Aorta (tissue), 5 donors: ENCODE measurements at places on chromosomes 6 and 20.

DNA sequence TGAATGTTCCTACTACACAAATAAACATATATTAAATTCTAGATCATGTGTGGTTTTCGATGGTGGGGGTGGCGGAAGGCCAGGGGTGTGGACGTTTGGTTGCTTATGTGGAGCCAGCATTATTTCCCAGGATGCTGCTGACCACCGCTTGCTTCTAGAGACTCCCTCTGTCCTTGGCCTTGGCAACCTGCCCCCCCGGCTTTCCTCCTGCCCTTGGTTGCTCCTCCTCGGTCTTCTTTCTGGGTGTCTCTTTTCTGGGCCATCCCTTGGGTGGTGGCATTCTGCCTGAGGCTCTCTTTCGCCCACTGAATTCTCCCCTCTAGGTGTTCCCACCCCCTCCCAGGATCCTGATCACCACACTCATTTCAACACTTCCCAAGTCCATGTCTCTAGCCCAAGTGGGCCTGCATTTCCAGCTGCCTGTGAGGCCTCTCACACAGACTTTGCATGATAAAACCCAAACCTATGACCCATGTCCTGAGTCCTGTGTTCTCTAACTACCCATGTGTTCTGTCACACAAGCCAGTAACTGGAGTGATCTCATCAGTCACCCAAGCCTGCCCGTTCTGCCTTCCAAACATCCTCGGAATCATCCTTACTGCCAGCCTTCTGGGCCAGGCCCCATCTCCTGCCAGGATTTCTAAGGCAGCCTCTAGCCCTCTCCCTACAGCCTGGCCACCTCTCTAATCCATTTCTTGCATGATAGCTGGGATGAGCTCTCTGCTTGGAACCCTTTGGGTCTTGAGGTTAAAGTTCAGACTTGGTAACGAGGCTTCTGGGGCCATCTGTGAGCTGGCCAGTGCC lies 71.2 kb downstream of the CDS2 start:
- no peaks in the 10 kb centered on the region for H3K4me1 ChIP-seq
- no peaks in the 10 kb centered on the region for H3K36me3 ChIP-seq
- no peaks in the 10 kb centered on the region for H3K27me3 ChIP-seq

GRCh38 chr6:156183678-156184077 lies 593.5 kb upstream of the ARID1B start:
- no peak overlapping the region for H3K4me3 ChIP-seq
- no peaks in the 10 kb centered on the region for H3K36me3 ChIP-seq
- H3K27ac ChIP-seq: no peak overlapping the region
- no peak for DNase-seq

GRCh38 chr20:48695255-48695654 lies 132.5 kb downstream of the PREX1 start:
- no peak overlapping the region for H3K27ac ChIP-seq
- H3K4me3 ChIP-seq: no peak overlapping the region
- H3K36me3 ChIP-seq: peaks cover 1% of the 10 kb centered on the region
- H3K4me1 ChIP-seq: peaks cover 3% of the 10 kb centered on the region

DNA sequence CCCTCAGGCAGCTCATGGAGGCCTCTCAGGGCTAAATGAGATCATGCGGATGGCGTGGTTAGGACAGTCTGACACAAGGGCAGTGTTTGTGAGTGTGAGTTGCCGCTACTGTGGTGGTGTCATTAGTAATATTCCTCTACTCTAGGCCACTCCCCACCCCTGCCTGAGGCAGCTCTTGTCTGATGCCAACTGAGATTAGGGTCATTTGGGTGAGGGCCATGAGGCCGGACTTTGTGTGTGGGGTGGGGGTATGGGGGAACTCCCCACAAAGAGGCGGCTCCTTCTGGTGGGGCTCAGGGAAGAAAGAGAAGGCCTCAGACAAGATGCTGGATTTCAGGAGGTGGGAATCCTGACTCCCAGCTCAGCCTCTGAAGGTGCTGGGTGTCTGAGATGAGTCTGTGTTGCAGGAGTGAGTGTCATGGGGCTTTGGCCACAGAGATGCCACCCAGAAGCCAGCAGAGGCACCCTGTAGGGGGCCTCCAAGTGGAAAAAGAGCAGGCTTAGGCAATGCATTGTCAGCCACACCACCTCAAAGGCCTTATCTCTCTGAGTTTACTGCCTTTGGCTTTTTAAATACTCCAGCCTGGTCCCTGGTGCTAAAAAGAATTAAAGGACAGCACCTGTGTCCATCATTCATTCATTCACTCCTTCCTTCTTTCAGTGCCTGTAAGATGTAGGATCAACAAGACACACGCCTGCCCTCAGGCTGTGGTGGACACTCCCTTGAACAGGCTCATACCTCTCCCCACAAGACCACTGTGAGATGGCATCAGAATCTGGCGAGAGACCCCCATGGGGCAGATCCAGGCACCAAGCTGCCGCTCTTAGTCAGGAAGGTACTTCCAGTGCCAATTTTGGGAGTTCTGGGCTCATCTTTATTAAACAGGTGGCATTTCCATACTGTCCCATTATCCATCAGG lies 175.2 kb downstream of the MRPL14 start:
- no peak overlapping the region for H3K4me3 ChIP-seq
- DNase-seq: no peak
- no peak overlapping the region for H3K27ac ChIP-seq
- no peaks in the 10 kb centered on the region for H3K4me1 ChIP-seq
- H3K36me3 ChIP-seq: no peaks in the 10 kb centered on the region
